Pericardium fibroblast (primary cell): ENCODE measurements at places on chromosomes 2 and 18. TPM values are rescaled to one million over a fixed set of nuclear protein-coding genes. Genes with fewer than 3 reads are reported as not detected.

Gene IL36A
- not detected in 2 replicates for total RNA-seq

Gene IL1B
- 0.09 and 1.9 TPM in 2 replicates for total RNA-seq

Gene RFTN2
- total RNA-seq: 9.8 and 23.0 TPM in 2 replicates

Gene CTLA4
- total RNA-seq: not detected in 2 replicates

Gene CROCC2
- not detected in 2 replicates for total RNA-seq

Gene KANSL3
- 24.6 and 26.3 TPM in 2 replicates for total RNA-seq

Gene MAL
- total RNA-seq: not detected in 2 replicates

Gene CCBE1
- total RNA-seq: 6.9 and 24.2 TPM in 2 replicates

Gene CPO
- not detected in 2 replicates for total RNA-seq

Gene IL1F10
- not detected in 2 replicates for total RNA-seq

Gene ANKRD62
- total RNA-seq: not detected in 2 replicates

Gene LHCGR
- total RNA-seq: not detected in 2 replicates

Gene CD8A
- not detected in 2 replicates for total RNA-seq

Gene GCG
- not detected in 2 replicates for total RNA-seq

Gene ADCYAP1
- total RNA-seq: not detected in 2 replicates
